NK-92 treated with Interleukin-12 subunit alpha and Interleukin-12 subunit beta, amount 100 ng/mL, for 24 hours (cell line): ENCODE measurements at places on chromosomes 11 and 22.

- no peak for DNase-seq
Observed at GRCh38 chr11:128291835-128292234, 295.5 kb downstream of the ETS1 start.

DNA sequence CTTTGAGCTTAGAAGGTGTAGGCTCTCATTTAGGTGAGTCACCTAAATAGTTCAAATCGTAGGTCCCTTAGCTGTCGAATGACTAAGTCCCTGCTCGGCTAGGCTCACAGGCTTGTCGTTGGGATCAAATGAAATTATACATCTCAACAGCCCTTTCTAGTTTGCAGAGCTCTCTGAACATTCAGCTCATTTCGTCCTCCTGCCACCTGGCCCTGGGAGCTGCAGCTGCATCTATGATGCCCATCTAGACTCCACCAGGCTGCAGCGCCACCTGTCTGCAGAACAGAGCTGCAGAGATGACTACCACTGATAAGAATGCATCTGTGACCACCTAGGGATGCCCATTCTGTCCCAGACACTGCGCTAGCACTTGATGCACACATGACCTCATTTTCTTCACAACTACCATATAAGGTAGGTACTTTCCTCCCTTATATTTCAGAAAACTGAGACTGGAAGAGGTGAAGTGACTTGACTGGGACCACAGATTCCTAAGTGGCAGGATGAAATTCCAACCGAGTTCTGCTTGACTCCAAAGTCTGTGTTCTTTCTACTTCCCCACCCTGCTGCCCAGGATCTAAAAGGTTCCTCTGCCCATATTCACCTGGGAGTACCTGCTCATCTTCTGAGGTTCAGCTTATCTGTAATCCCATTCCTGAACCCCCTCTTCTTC, 141.1 kb upstream of the NARS2 start:
- DNase-seq: peak; percentile 14

GRCh38 chr22:35066768-35067167, 810 bp downstream of the ISX start:
- DNase-seq: no peak

- DNase-seq: no peak
Observed at GRCh38 chr11:77146261-77147035, 18.4 kb downstream of the MYO7A start.
